ENCODE measurements at places on chromosomes 1 and 21.
A peak's percentile ranks its signal among the peaks of the same experiment; 100 is the strongest.

DNA sequence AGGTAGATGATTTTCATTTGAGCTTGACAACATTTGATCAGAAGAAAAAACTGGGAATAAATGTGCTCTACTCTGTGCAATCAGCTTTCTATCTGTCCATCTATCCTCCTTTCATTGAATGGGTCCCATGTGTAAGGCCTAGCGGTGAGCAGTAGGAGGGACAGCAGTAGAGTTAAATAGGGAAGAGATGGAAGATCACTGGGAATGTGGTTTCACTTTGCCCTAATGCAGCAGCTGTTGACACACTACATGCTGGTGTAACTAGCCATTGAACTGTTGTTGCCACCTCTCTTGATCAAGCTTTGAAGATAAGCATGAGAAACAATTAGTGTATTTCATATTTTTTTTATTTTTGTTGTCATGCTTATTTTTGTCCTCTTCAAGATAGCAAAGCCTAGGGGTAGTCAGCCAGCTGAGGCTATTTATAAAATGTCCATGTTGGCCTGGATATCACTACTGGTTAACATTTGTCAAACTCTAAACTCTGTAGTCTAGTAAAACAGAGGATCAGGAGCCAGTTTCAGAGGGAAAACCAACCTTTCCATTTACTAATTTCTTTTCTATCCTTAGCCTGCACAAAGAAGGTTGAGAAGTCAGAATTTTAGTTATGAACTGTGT is 41.9 kb downstream of the CACNA1E start:
- no peak for DNase-seq

DNA sequence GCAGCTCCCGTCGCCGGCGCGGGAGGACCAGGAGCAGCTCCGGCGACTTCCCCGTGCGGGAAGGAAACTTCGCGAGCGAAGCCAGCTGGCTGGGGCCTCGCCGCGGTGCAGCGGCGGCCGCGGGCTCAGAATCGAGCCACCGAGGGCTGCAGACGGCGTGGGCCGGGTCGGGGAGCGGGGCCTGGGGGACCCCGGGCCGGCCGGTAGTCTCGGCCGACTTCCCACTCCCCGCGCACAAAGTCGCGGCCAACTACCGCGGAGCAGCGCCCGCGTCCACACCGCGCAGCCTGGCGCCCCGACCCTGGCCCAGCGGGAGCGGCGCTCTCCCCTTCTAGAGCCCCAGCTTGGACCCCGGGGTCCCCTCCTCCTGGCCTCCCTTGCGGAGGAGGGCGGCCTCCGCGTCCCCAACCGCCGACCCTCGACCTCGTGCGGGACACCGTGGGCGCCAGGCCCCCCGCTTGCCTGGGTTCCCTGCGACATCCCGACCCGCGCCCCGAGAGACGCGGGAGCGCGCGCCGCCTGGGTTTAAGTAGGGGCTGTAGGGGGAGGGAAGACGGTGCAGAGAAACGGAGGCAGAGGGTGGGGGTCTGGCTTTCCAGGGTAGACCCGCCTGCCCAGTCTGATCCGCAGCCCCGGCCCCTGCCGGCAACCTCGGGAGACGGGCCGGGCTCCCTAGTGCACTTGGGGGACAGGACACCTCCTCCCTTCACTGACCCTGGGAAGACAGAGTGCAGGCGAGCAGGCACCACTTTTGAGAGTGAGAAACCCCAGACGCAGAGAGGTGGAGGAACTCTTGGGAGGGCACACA is 4.7 kb downstream of the PRDM16 start:
- no peak for DNase-seq

GRCh38 chr1:6600410-6601048 is 2.1 kb downstream of the KLHL21 start:
- no peak for DNase-seq

DNA sequence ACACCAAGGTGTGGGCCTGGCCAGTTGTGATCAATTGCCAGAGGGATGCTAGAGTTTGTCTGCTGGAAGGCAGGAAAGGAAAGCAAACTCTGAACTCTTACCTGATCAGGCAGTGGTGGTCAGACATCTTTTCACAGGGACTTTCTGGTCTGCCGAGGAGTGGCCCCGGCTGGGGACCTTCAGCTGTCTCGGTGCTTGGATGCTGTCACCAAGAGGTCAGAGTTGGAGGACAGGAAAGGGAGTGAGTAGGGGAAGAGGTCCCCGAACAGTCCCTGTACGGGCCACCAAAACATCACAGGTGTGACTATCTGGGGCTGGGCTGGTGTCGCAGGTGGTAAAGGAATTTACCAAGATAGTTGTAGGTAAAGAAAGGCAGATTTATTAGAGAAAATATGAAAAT is 17.7 kb upstream of the METTL13 start:
- DNase-seq = no peak

- DNase-seq = no peak
Measured at GRCh38 chr1:91221017-91221416, 183.6 kb downstream of the HFM1 start.

DNA sequence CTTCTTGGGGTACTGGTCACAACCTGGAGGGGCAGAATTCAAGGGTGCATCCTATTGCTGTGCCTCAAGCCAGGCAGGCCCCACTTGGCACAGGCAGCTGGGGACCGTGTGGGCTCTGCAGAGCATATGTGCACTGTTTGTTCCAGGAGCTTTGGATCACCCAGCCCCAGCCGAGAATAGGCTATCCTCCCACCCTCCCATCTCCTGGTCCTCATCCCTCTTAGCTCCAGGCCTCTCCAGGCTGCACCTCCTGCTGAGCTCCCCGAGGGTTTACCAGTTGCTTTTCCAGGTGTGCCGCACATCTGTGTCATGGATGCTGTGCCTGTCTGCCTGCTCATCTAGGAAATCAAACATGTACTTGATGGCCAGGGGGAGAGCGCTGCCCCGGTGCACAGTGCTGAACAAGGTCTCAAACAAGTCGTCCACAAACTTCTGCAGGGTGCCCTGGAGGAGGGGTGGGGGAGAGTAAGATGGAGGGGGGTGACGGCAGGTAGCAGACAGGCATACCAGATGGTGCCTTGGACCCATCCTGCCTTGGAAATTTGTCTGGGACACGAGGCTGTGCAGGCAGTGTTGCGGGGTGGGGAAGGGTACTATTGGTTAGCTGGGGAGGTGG is 120.5 kb upstream of the CD34 start:
- no peak for DNase-seq

DNA sequence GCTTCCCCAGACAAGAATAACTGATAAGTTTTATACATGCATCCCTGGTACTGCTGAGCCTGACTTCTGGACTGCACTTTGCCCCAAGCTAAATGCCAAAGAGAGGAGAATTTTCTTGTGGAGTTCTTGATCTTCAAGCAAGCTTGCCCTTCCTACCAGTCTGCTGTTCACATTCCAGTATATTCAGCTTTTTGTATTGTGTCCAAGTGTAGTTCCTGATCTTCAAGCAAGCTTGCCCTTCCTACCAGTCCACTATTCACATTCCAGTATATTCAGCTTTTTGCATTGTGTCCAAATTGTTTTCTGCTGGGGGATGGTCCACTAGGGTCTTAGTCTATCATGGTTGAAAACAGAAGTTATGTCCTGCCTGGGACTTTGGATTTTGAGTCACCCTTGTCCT is 894 bp upstream of the TSEN15 start:
- no peak for DNase-seq

- peak; percentile 61 for DNase-seq
Measured at GRCh38 chr1:10867138-10867721, 70.8 kb upstream of the CASZ1 start.

- DNase-seq = no peak
Measured at GRCh38 chr21:41567901-41568510, 60.0 kb upstream of the TMPRSS2 start.

DNA sequence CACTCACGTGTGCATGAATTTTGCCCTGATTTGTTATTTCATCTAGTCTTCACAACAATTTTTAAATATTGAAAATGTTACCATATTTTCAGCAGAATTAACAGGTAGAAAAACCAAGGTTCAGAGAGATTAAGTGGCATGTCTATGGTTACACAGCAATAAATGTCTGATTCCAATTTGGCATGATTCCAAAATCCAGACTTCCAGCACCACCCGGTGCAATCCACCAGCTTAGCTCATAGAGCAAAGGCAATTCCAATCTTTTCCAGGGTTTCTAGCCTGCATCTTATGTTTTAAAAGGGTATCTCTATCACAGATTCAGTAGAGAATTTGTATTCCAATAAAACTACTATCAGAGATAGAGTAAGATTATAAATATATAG is 161.8 kb downstream of the TPR start:
- DNase-seq = no peak

- DNase-seq = no peak
Measured at GRCh38 chr1:23559985-23560741, 862 bp upstream of the ID3 start.

GRCh38 chr1:46790446-46791101 is 8.3 kb upstream of the CYP4B1 start:
- DNase-seq = no peak

- no peak for DNase-seq
Measured at GRCh38 chr1:116284819-116285390, 88.1 kb upstream of the ATP1A1 start.

- no peak for DNase-seq
Measured at GRCh38 chr1:162383516-162383915, 2.0 kb downstream of the C1orf226 start.

- DNase-seq = no peak
Measured at GRCh38 chr1:20626524-20626923, 6.7 kb upstream of the PINK1 start.

DNA sequence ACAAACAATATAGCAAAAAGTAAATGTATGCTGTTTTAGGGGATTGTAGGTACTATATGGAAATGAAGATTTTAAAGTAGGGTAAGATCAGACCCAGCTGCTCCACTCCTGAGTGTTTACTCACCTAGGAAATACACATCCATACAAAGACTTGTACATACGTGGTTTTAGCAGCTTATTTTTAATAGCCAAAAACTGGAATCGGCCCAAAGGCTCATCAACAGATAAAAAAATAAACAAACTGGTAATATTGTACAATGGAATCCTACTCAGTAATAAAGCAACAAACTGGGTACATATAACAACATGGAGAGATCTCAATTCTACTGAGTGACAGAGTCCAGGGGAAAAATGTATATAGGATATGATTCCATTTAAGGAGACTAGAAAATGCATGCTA is 179.2 kb upstream of the TMEM51 start:
- DNase-seq = no peak

GRCh38 chr1:23081376-23081775 is 62.1 kb downstream of the KDM1A start:
- no peak for DNase-seq

DNA sequence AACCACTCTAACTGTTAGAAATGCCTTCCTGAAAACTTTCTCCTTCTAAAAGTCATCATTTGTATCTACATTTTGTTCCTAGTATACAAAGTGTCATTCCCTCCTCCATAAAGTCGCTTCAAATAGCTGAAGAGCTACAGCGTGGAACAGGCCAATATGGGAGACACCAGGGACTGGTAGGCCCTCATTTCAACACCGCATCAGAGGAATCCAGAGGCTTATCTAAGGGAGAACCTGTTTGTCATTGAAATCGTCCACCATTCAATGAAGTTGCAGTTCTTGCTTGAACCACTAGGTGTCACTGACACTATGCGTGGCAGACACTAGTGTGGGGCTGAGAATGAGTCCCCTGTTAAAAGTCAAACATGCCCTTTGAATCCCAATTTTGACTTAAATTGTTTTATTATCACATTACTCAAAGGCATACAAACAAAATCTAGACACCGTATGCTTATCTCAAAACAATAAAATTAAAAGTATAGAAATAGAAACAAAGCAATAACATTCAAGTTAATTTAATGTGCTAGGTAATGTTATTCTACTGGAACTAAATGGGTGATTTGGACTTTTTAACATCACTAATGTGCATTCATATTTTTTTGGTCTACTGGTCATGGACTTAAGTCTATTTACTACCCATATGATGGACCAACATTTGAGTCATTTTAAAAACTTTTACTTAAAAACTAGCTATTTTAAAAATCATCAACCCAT is 182.3 kb downstream of the FCRL5 start:
- DNase-seq = no peak

GRCh38 chr1:43206600-43207228 is 34.6 kb downstream of the CFAP57 start:
- DNase-seq = no peak

- no peak for DNase-seq
Measured at GRCh38 chr1:1365875-1366698, 7.7 kb upstream of the MXRA8 start.

DNA sequence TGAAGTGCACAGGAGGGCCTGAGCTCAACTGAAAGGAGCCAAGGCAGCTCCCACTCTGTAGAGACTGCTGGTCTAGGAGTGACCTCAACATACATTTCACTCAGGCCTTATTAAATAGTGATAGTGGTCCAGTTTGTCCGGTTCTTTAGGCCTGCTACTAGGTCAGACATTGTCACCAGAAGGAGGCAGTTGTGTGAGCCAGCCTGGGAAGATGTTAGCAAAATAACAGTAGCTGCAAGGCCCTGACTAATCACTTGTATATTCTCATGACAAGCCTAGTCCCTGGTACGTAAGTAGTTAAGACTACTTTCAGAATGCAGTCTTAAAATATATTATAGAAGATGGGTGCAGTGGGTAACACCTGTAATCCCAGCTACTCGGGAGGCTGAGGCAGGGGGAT is 264.0 kb upstream of the CAMK1G start:
- DNase-seq = no peak

DNA sequence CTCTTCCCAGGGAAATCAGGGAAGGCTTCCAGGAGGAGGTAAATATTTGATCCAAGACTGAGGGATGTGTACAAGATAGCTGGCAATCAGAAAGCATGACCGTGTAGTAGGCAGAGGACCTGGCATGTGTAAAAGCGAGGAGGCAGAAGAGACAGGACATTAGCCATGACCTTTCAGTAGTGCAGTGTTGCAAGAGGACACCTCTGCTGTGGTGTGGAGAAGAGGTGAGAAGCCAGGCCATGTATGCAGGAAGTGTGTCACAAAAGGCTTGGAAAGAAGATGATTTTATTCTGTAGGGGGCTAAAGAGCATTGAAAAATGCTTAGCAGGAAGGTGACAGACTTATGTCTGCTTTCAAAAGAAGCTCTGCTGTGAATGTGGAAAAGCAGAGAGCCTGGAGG is 381.0 kb downstream of the ZP4 start:
- DNase-seq = no peak

DNA sequence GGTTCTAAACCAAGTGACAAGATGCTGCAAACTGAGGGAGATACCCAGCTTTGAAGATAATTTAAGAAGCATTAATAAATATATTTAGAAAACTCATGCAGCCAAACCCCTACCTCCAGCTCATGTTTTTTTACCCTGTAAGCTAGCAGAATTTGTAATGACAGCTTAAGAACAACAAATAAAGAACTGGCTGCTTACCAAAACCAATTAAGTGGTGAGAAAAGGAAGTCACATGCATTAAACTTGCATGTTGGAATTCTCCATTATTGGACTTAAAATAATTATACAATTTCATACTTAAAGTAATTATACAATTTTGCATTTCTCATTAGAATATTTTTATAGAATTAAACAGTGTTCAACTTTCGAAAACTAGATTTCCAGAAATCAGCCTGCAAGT is 75.6 kb upstream of the CNIH3 start:
- DNase-seq = no peak

Data from naive thymus-derived CD4-positive, alpha-beta T cell (primary cell).